ENCODE measurements at places on chromosomes 3 and 15.

- no peak for DNase-seq
These were observed 1.8 kb downstream of the PIK3CA start for GRCh38 chr3:179149951-179150350.

- no peak for DNase-seq
These were observed 37.0 kb downstream of the DAPK2 start for GRCh38 chr15:64009241-64009640.

DNA sequence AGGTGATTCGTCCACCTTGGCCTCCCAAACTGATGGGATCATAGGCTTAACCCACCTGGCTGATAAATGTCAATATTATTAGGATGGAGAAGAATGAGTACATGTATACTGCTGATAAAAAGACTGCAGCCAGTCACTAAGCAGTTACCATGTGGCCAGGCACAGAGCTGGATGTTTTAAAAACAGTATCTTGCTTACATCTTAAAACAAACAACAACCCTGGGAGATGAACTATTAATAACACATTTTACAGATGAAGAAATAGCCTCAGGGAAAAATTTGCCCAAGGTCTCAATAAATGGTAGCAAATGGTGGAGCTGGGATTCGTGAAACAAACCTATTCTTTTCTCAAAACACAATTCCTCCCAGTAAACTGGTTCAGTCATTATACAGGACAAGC is 18.1 kb downstream of the IL17RD start:
- DNase-seq, result no peak

- no peak for DNase-seq
These were observed 8.9 kb upstream of the MAP3K13 start for GRCh38 chr3:185353823-185354614.

GRCh38 chr15:101188637-101189408 is 63.0 kb downstream of the CHSY1 start:
- DNase-seq, result peak; percentile 61

- no peak for DNase-seq
These were observed 435 bp downstream of the RAB27A start for GRCh38 chr15:55289011-55289745.

DNA sequence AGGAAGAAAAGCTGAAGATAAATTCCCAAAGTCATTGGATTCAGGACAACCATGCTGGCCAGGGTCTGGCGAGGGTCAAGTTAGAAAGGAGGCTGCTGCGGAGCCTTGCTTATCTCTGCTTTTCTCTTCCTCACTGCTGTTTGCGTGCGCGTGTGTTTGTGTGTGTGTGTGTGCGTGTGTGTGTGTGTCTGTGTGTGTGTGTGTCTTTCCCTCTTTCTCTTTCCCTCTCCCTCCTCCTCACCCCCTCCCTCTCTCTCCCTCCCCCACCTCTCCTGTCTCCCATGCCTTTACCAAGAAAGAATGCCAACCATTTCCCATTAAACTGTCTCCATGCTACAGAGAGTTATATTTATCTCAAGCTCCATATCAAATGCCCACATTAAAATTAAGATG is at the start of gene COLQ:
COLQ (minus strand) TSS at position 134 of the 393 bp plus-strand sequence; CDS start at position 53, 81 bp downstream.
- DNase-seq, result no peak

DNA sequence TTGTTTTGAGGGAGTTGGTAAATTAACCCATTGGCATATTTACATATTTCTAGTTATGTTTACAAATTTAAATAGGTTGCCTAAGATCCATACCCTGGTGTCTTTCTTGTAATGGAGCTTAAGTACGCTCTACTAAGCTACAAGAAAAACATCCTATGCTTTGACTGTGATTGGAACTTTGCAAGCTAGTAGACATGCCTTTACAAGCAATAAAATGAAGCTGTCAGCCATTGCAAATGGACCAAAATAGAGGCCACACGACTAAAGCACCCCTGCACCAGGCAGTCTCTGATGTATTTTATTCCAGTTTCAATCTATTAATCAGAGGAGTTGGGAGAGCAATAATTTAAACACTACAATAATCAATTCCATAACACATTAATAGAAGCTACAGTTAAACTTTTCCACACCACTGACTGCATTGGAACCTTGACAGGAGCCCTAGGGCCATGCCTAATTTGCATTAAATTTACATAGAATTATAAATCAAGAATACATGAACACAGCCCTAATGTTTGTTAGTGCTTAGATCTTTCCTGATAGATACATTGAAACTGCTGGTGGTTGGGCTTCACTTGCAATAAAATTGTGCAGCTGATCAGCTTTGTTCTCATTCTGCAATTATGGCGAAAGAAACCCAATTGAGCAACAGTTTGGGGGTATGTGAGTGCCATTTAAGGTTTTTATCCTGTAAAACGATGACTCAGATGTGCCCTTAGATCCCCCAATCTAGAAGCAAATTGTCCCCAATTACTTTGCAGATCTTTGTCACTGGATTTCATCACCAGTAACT is 360.1 kb downstream of the LSAMP start:
- DNase-seq, result no peak

DNA sequence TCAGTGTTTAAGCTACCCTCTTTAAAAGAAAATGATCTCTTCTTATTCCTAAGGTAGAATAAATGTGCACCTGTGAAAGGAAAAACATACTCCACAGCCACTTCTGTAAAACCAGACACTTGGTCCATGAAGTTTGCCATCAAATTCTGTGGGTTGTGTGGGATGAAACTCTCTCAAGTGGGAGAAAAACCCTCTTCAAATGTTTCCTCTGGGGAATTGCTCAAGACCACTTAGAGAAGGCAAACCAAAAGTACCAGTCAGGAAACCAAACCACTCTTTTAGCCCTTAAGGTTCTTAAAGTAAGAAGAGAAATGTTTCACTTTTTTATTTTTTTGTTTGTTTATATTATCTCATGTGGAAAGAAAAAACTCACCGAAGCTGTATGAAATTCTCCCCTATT is 1.2 kb downstream of the COL8A1 start:
- no peak for DNase-seq

DNA sequence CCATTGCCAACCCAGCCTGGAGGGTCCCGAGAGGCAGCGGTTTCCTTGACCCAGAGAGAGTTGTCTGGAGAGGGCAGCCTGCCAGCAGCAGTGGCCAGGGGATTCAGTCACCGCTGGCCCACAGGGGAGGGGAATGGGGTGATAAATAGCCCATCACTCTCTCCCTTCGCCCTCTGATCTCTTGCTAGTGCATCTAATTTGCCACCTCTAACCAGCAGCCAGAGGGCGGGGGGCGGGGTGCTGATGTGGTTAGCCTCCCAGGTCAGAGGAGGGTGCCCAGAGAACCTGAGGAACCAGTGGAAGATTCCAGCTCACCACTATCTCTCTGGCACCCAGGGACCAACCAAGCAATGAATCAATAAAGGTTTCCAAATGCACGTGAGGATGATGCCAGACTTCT is 35.1 kb upstream of the SLC6A11 start:
- no peak for DNase-seq

- DNase-seq, result no peak
These were observed 204.3 kb upstream of the ALCAM start for GRCh38 chr3:105162448-105162847.
